ENCODE measurements at places on chromosomes 12 and 14.

GRCh38 chr14:68384881-68385280, 408.0 kb downstream of the ZFP36L1 start:
- DNase-seq, result no peak

- DNase-seq, result no peak
These were observed 86.0 kb downstream of the FAR2 start for GRCh38 chr12:29234965-29235626.

GRCh38 chr14:101875727-101876554, 88.4 kb upstream of the DYNC1H1 start:
- DNase-seq, result no peak

- no peak for DNase-seq
These were observed 462.0 kb downstream of the CCDC91 start for GRCh38 chr12:28652239-28652638.

DNA sequence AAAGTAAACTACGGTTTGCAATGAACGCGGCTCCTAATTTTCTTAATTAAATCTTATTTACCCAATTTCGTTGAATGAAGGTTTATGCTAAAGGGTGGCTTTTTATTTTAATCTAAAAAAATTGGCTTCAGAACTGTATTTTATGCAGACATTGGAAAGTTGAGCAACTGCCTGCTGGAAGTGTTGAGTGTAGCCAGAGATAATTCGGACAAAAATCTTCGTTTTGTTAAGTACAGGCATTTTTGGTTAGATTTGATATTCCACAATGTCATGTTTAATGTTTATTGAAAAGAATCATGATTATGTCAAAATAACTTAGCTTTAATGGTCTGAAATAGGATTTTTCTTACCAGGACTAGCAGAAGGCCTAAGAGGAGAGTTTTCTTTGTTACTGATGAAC, 875 bp downstream of the IRAK3 start:
- DNase-seq, result no peak

GRCh38 chr14:103460415-103460814, 62.2 kb downstream of the CKB start:
- DNase-seq, result no peak

DNA sequence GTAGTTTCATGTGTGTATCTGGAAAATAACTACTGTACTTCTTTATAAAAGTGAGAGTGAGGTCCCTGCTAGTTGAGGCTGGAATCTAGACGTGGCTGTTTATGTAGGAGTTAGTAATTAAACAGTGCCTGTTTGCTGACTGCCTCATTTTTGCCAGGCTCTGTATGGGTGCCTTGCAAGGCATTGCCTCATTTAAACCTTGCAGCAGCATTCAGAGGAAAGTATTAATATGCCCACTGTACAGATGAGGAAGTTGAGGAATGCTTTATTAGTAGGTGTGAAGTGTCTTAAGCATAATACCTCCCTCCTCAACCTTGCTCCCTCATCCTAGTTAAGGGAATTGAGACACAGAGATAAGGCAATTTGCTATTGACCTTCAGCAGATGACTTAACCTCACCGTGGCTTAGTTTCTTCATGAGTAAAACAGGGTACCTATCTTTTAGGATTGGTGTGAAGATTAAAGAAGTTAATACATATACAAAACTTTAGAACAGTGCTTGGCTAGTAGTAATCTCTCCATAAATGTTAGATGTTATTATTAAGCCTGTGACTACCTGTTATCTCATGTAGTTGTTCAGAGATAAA, 28.7 kb downstream of the PPM1A start:
- no peak for DNase-seq

DNA sequence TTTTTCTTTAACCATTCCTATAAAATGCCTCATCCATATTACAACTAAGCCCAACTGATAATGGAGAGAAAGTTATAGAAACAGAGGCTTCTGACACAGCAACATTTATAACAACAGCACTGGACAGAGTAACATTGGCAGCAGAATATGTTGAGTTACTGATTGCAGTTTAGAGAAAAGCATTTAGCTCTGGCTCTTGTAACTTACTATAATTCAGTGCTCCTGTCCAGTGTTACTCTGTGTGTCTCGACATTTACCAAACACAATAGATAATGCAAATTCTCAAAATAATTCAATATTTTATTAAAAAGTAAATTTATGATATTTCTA, 356.1 kb downstream of the CEP128 start:
- no peak for DNase-seq

DNA sequence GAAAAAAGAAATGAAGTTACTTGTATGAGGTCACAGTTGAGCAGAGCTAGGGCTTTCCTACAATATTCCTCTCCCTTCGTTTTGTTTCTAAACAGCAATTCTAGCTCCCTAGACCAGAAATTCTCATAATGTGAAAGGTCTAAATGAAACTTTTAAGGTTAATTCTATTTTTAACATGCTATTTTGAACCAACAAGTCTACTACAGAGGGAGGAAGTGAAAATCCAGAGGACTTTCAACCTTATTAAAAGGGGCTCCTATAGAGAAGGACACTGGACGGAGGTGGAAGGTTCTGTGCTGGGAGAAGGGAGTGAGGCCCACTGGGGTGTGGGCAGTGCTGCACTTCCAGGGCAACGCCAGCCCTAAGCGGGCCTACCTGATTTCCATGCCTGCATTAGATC, 13.4 kb downstream of the GSG1 start:
- DNase-seq, result no peak

GRCh38 chr14:101495827-101496775, 65.2 kb upstream of the DIO3 start:
- no peak for DNase-seq

- DNase-seq, result no peak
These were observed 308.1 kb downstream of the RPAP3 start for GRCh38 chr12:47397664-47398281.

DNA sequence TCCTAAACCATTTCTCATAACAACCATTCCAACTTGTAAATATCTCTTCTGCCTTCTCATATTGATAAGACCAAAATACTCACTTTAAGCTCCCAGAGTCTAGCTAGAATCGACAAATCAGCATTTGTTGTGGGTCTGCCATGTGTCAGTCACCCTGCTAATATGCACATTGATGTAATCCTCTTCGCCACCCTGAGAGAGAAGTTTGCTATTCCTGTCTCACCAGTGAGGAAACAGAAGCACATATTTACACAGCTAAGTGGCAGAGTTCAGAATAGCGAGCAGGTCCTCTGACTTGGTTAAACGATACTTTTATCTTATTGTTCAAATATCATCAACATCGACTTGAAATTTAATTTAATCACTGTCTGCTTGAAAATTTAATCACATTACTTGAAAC, 142.1 kb downstream of the ANO4 start:
- no peak for DNase-seq

DNA sequence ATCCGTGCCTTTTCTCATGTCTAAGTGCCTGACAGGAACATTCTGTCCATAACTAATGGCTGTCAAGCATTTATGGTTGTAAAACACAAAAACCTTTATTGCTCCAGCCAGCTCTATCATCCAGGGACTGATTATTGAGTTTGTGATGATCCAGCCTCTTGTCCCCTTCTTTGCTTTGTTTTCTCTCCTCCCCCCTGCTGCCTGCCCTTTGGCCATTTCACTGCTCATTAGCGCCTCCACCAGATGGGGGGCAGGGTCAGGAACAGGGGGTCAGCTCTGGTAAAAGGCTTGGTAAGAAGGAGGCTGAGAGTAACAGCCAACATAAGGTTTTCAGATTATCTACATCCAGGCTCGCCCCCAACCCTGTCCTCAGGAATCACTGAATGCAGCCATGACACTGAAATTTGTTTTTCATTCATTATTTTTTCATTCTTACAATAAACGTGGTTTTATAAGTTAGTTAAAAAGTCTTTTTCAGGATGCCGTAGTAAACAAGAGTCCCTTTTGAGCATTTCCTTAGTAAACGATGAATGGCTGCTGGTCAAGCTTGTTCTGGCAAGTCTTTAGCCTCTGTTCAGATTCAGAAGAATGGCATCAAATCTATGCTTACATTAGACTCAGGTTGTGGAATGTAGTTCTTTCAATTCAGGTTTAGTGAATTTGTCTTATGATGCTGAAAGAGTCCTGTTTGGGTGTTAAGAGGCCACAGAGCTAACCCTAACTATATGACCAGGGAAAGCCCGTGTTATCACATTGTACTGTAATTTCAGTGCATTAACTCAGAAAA, 21.7 kb downstream of the HMGA2 start:
- DNase-seq, result no peak

DNA sequence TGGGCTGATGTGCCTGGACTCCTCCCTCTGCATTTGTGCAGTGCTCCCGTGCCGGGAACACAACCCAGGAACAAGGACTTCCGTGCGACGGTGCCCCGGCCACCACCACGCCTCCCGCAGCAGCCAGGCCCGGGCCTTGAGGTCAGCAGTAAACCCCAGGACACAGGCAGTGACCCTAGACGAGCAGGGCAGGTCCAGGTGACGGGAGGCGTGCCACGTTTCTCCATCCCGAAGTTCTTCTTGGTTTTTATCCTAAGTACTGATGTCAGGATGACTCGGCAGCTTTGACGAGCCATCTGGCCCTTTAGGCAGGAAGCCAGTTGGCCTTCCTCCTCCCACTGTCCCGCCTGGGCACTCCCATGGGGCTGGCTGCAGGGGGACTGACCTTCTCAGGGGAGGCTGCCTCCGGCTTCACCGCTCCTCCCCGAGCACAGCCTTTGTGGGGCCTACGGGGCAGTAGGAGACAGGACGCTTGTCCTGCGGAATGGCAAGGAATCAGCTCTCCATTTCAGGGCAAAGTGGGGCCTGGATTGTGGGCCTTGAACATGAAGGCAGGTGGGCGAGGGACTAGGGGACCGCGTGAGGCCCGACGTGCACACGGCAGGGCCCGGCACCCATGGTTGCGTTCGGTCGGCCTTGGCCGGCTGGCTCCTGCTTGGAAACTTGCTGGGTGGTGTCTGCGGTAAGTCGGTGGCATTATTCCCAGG, 94.1 kb downstream of the FBXL14 start:
- no peak for DNase-seq

DNA sequence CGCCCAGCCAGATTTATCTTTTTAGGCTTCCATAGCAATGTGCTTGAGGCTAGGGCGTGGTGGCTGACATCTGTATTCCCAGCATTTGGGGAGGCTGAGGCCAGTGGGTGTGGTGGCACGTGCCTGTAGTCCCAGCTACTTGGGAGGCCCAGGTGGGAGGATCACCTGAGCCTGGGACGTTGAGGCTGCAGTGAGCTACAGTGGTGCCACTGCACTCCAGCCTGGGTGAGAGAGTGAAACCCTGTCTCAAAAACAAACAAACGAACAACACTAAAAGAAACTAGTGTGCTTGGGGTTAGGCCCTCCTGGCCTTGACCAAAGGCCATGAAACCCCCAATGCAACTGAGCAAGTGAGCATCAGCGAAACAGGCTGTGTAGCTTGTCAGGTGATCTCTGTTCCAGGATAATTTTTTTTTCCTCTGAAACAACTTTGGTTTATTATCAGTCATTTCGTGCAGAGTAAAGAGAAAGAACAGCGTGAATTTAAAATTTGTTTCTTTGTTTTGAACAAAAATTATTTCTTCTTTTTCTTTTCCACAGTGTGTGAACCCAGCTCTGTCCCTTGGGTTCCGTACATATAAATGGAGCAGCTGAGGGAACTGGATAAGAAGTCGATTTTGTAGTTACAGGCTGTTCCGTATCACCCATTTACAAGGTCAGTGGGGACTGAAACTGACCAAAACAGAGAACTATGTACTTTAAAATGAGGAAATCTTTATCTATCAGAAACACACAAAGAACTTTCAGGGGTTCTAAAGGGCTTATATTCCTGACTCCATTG, 8.8 kb upstream of the TUBA1C start:
- no peak for DNase-seq

- DNase-seq, result no peak
These were observed 234.0 kb downstream of the ADAMTS20 start for GRCh38 chr12:43318021-43318420.

GRCh38 chr12:88182416-88182815, 40.3 kb downstream of the TMTC3 start:
- no peak for DNase-seq

- DNase-seq, result no peak
These were observed 168.7 kb upstream of the HIF1A start for GRCh38 chr14:61526405-61527312.

DNA sequence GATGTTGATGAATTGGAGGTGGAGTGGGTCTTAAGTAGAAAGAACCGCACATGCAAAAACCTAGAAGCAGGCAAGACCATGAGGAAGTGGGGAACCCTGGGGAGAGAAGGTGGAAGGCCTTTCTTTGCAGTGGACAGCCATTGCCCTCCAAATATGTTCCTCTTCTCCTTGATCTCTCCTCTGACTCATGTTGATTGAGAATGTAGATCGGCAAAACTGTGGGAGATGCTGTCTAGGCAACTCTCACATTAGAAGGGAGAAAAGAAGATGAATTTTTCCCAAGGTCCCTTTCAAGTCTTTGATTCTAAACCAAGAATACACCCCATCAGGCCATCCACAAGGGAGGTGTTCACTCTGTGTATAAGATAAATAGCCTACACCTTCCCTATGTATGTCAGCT, 257.5 kb downstream of the MSRB3 start:
- no peak for DNase-seq

- no peak for DNase-seq
These were observed 1246.4 kb downstream of the SLC16A7 start for GRCh38 chr12:60842181-60842580.

DNA sequence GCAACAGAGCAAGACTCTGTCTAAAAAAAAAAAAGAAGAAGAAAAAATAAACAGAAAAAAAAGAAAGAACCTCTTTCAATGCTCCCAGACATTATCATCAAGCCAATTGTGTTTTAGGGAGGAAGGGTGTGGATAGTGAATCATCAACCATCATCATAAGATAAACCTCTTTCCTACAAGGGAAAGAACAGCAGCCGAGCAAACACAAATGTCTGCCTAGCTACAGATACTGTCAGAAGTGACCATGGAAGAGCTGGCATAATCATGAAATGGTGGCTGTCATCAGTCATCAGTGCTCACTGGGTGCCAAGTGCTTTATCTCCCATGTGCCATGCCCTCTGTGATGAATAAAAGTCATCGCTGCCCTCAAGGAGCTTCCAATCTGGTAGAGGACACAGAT, 46.6 kb downstream of the SLC17A8 start:
- no peak for DNase-seq

Measured in cortex of kidney (tissue), 1 donor.